NCI-H1417 (cell line): ENCODE measurements at places on chromosomes 16 and 17.

- DNase-seq: peak; percentile 51
Measured at GRCh38 chr16:66406534-66407221, 20.4 kb upstream of the BEAN1 start.

- no peak for DNase-seq
Measured at GRCh38 chr17:38879878-38880665, 10.2 kb downstream of the LASP1 start.

GRCh38 chr17:7550344-7550743, 1.5 kb downstream of the TNFSF12 start:
- no peak for DNase-seq

- no peak for DNase-seq
Measured at GRCh38 chr17:80913928-80914821, 77.5 kb upstream of the CHMP6 start.

DNA sequence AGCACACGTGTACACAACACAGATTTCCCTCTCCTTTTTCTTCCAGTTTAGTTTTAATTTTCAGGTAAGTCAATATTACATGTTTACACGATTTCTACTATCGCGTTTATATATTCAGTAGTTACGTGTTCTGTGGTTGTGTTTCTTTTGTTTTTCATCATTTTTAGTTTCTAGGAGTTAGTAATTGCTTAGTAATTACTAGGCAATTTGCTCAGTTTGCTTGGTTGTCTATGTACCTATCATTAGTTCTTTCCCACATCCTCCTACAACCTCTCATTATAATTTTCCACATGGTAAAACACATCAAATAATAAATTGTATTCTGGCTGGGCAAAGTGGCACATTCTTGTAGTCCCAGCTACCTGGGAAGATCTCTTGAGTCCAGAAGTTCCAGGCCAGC, 24.6 kb upstream of the GUCY2D start:
- DNase-seq: peak; percentile 18

DNA sequence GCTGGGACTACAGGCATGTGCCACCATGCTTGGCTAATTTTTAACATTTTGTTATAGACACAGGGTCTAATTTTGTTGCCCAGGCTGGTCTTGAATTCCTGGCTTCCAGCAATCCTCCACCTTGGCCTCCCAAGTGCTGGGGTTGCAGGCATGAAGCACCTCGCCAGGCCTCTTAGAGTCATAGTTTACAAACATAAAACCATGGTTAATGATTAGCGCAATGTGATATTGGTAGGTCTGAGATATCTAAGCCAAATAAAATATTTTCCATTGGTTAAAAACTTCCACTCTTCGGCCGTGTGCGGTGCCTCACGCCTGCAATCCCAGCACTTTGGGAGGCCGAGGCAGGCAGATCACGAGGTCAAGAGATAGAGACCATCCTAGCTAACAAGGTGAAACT, 16.6 kb downstream of the TXNDC11 start:
- no peak for DNase-seq

GRCh38 chr16:77403732-77404131, 31.1 kb downstream of the ADAMTS18 start:
- DNase-seq: no peak

GRCh38 chr17:66340720-66341119, 38.3 kb downstream of the PRKCA start:
- DNase-seq: no peak

- DNase-seq: no peak
Measured at GRCh38 chr17:27856676-27857432, 36.3 kb downstream of the LYRM9 start.

- DNase-seq: no peak
Measured at GRCh38 chr16:66690106-66690847, 6.3 kb downstream of the CMTM4 start.

DNA sequence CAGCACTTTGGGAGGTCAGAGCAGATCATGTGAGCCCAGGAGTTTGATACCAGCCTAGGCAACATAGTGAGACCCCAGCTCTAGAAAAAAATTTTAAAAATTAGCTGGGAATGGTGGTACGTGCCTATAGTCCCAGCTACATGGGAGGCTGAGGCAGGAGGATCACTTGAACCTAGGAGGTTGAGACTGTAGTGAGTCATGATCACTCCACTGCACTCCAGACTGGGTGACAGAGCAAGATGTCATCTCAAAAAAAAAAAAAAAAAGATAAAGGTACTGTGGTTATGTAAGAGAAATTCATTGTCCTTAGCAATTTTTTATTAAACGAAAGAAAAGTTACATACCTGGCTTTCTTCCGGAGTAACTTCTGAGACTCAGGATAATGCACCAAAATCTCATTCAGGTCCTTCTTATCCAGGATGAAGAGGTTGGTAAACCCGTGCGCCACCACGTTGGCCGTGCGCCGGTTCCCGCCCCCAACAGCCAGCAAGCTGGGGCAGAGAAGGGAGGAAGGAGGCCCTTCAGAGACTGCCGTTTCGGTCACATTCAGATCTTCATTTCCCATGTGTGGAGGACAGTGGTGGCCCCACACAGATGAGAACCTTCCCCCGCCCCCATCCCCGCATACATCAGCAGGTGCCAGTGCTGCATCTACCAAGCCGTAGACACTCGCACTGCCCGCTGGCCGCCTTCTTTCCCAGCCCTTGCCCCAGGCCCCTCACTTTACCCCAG, 73.7 kb downstream of the CNGB1 start:
- no peak for DNase-seq

DNA sequence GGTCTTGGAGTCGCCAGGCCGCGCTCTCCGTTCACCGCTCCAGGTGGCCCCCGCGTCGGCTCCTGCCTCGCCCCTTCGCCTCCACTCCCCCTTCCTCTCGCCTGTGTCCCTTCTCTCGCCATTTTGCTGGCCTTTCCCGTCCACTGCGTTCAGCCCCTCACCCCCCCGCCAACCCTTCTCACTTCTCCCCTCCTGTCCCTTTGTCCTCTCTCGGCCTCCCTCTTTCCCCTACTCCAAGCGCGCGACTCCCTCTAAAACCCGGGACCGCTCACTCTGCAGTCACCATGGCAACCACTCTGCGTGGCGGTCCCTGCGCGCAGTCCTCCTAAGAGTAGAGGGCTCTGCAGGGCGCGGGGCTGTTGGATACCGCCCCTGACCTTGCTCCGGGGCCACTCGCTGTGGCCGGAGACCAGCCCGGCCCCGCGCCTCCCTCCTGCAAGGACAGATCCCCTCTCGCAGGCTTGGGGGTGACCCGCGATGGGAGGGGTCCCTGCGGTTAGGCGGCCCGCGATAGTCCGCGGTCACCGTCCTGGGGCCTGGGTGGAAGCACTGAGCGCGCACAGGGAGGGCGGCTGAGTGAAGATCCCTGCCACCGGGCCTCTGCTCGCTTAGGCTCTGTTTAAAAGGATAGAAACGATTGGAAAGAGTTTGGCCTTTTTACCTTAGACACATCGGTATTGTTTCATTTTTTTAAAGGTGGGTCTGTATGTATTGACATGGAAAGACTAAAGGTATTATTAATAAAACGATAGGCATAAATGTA, 454 bp downstream of the CCDC40 start:
- DNase-seq: peak; percentile 95

DNA sequence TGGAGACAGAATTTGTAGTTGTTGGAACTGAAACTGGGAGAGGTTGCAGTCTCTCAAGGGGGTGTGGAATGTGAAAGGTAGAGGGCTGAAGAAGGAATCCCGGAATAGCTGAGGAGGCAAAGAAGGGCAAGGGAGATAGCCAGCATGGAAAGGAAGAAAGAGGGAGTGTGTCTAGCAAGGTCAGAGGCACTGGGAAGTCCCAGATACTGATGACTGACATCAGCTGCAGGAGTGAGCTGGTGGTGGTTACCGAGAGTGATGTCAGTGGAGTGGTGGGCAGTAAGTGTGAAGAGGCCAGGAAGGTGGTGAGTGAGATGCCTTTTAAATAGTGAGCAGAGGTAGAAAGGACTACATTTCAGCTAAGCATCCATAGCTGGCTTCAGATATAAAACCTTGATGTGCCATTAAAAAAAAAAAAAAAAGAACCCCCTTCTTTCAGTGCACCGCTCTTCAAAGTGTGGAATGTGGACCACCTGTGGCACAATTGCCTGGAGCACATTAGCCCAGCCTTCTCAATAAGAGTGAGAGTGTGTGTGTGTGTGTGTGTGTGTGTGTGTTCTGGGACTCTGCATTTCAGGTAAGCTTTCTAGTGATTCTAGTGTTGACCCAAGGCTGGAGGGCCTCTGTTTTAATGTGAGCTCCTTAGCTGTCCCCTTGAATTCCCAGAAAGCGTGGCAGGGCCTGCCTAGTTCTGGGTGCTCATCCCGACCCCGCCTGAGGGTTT, 8.5 kb downstream of the PRMT7 start:
- no peak for DNase-seq
